ENCODE measurements at places on chromosomes 12 and 14.

- no peak for DNase-seq
These were observed 67.3 kb upstream of the HOXC13 start for GRCh38 chr12:53871367-53871766.

DNA sequence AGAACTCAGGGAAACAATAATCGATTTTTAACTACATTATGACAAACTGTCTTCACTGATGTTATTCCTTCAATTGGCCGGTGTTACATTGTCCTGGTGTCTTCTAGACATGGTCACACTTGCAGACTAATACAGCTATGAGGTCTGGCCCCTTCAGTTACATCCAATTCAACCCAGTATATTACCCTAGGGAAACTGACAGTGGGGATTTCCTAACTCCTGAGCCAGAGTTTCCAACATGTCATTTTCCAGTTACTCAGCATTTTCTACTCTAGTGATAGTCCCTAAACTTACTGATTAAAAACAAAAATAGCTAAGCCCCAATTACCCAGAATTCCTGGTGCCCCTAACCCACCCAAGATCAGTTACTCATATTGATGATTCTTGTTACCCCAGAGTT, 21.1 kb downstream of the IFNG start:
- no peak for DNase-seq

DNA sequence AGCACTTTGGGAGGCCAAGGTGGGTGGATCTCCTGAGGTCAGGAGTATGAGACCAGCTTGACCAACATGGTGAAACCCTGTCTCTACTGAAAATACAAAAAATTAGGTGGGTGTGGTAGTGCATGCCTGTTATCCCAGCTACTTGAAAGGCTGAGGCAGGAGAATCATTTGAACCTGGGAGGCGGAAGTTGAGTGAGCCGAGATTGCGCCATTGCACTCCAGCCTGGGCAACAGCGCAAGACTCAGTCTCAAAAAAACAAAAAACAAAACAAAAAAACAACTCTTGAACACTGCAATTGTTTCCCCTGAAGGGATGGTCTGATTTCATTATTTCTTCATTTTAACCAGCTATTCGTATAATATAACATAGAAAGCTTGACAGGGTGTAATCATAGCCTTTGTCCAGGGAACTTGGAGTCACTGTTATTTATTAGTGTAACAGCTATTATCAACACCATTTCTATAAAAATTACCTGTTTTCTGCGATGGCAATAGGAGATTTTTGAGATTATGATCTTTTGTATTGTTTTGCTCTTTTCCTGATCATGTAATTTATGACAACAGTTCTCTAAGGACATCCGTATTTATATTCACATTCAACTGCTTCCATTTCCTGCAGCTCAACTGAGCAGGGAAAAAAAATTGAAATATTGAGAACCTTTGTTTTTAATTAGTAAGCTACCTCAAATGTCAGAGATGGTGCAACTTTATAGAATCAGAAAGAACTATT, 94.7 kb downstream of the DIP2B start:
- DNase-seq: no peak

DNA sequence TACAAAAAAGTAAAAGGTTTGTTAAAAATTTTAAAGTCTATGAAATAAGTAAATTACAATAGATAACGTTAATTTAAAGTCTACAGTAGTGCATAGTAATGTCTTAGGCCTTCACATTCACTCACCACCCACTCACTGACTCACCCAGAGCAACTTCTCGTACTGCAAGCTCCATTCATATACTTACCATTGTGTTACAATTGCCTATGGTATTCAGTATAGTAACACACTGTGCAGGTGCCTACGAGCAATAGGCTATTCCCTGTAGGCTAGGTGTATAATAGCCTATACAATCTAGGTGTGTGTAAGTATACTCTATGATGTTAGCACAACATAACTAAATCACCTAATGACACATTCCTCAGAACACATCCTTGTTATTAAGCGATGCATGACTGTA, 435.3 kb upstream of the TMTC1 start:
- DNase-seq: no peak

GRCh38 chr12:71333418-71333817, 106.2 kb upstream of the LGR5 start:
- no peak for DNase-seq

DNA sequence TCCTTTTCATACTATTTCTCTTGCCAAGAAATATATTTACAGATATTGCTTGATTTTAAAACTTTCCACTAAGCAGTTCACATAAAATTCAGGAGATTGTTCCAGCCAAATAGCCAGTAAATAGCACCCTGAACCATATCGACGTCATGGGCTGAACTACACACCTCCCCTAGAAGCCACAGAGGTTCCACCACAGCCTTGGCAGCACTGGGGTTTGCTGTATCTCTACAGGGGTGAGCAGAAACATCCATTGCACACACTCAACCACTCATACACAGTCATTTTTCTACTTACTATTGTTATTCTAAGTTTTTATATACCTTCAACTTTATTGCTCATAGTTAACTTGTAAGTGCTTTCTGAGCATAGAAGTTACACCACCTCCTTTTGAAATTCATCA, 8.1 kb upstream of the EIF2S3B start:
- no peak for DNase-seq

- no peak for DNase-seq
These were observed 9.7 kb downstream of the TDG start for GRCh38 chr12:103975368-103975767.

GRCh38 chr12:951176-951575, 1.7 kb upstream of the RAD52 start:
- no peak for DNase-seq

GRCh38 chr12:3047961-3048360, 29.2 kb upstream of the TSPAN9 start:
- no peak for DNase-seq

- peak; percentile 79 for DNase-seq
These were observed 9.6 kb upstream of the NEMF start for GRCh38 chr14:49862089-49862673.

DNA sequence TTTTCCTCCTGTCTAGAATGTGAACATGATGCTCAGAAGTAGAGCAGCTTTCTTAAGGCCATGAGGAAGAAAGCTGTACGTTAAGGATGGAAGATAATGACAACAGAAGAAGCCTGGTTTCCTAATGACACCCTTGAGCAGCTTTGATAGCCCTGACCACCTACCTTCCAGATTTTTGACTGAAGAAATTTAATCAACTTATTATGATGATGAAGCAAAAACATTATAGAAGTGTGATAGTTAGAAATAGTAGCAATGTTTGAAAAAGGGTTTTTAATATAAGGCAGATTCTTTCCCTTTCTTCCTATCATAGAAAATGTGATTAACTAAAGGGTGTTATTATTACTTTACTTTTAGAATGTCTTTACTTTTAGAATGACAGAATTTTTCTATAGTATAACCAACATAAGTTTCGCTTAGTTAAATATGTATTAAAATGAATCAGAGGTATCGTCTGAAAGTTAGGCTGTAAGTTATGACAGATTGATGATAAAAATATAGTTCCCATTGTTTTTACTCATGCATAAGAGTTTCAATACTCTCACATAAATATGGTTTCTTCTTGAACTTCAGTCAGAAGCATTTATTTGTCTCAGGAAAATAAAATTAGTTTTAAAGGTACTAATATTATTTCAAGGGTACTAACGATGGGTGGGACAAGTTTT, 50.1 kb upstream of the PPFIA2 start:
- no peak for DNase-seq
